MV-4-11 (cell line): ENCODE measurements at places on chromosomes 7 and 10.
A peak's percentile ranks its signal among the peaks of the same experiment; 100 is the strongest.

DNA sequence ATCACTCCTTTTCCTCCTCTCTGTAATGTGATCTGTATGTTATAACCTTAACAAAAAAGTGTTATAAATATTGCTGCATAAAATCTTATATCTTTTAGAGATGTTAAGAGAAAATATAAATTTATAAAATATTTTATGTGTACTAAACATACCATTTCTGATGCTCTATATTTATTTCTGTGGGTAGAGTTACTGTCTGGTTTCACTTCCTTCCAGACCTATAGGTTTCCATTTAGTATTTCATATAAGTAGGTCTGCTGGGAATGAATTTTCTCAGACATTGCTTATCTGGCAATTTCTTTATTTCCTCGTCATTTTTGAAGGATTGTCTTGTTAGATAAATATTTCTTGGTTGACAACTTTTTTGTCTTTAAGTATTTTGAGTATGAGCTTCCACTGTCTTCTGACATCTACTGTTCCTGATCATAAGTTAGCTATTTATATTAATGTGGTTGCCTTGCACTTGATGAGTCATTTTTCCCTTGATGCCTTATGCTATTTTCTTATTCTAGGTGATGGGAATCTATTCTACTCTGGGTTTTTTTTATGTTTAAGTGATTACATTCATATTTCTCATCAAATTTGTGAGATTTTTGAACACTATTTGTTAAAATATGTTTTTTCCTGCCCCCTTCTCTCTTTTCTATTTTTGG, 11.2 kb upstream of the THSD7A start:
- DNase-seq, result peak; percentile 69

- DNase-seq, result no peak
Measured at GRCh38 chr7:138907201-138907847, 73.9 kb downstream of the KIAA1549 start.

DNA sequence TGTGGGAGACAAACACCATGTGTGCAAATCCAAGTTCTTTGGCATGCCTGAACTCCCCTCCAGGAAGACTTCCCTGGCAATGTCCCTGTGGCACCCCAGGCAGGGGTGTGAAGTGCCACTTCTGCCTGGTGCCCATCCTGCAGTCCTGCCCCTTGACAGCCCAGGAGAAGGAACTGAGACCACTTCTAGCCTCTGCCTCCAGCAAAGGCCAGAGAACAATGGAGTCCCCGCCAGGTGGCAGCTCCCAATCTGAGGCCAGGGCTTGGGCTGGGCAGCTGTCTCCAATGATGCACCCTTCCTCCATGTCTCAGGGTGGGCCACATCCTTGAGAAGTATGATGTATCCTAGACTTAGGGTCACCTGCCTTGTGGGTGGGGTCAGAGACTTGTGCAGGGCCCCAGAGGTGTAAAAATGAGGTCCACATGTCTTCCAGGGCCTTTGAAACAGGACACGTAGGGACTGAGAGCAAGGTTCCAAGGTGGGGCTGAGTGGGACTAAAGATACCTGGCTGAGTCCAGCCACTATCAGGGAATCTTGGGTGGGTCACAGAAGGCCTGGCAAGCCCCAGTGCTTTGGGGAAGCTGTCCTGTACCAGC, 5.5 kb downstream of the FXYD4 start:
- no peak for DNase-seq

- DNase-seq, result no peak
Measured at GRCh38 chr7:117190746-117191435, 132.0 kb downstream of the WNT2 start.

DNA sequence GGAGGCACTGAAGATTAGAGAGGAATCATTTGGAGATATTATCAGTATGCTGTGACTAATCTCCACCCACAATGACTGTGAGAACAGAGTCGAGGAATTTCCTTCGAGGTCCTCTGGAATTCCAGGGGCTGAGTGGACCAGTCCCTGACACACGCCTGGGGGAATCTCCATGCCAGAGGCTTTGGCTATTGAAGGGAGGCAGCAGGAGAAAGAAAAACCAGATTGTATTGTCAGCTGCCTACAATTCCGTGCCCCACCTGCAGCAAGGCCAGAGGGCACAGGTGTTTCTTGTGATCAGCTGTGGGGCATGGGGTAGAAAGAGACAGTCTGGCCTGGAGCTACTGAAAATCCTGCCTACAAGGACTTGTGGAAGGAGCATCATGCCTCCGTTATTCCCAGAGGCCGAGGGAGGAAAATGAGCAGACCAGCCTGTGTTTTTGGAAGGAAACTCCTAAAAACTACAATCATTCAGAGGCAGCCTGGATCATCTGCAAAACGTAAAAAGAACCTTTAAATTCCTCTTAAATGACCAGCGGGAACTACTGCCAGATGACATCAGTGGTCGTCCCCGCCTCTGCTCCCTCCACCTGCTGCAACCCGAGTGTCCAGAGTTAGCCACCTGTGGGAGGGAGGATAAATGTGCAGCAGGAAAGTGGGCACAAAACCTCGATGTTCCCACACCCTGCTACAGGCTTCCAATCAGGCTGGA, 25.4 kb upstream of the ANK3 start:
- DNase-seq, result no peak

- no peak for DNase-seq
Measured at GRCh38 chr7:38296059-38296857, 22.8 kb upstream of the TARP start.

- no peak for DNase-seq
Measured at GRCh38 chr7:24227068-24227467, 56.9 kb upstream of the NPY start.

DNA sequence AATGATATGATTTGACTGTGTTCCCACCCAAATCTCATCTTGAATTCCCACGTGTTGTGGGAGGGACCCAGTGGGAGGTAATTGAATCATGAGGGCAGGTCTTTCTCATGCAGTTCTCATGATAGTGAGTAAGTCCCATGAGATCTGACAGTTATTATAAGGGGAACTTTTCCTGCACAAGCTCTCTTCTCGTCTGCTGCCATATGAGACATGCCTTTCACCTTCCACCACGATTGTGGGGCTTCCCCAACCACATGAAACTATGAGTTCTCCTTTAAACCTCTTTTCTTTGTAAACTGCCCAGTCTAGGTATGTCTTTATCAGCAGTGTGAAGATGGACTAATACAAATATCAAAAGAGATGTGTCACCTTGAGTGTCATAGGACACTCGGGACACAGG, 502.7 kb upstream of the PODXL start:
- DNase-seq, result no peak

- DNase-seq, result peak; percentile 19
Measured at GRCh38 chr10:86306628-86307278, 59.8 kb downstream of the GRID1 start.

- DNase-seq, result no peak
Measured at GRCh38 chr7:139798221-139798620, 20.4 kb upstream of the HIPK2 start.

GRCh38 chr10:17616403-17617030, 657 bp downstream of the HACD1 start:
- DNase-seq, result peak; percentile 30

- no peak for DNase-seq
Measured at GRCh38 chr7:68476966-68477365, 1121.3 kb upstream of the AUTS2 start.

DNA sequence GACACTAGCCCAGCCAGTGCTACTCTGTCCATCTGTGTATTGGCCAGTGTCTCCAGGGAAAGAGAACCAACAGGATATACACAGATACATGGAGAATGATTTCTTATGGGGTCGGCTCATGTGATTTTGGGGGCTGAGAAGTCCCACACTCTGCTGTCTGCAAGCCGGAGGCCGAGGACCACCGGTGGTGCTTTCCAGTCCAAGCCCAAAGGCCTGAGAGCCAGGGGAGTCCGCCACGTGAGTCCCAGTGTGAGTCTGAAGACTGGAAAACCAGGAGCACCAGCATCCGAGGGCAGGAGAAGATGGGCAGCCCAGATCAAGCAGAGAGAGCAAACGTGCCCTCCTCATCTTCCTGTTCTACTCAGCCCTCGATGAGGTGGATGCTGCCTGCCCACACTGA, 71.5 kb downstream of the C10orf143 start:
- no peak for DNase-seq

- DNase-seq, result no peak
Measured at GRCh38 chr10:124003481-124003870, 89.9 kb downstream of the CHST15 start.

- DNase-seq, result no peak
Measured at GRCh38 chr10:122591736-122592135, 31.2 kb downstream of the DMBT1 start.

- peak; percentile 98 for DNase-seq
Measured at GRCh38 chr10:88851706-88852105, at the start of gene ANKRD22. Gene ANKRD22, minus strand, starts transcription at chr10:88851844. Its CDS starts 237 bp downstream, at chr10:88851607.

- DNase-seq, result no peak
Measured at GRCh38 chr10:103677486-103678177, 177.7 kb downstream of the SH3PXD2A start.

GRCh38 chr10:47059606-47060311, 148.5 kb downstream of the PTPN20 start:
- no peak for DNase-seq

DNA sequence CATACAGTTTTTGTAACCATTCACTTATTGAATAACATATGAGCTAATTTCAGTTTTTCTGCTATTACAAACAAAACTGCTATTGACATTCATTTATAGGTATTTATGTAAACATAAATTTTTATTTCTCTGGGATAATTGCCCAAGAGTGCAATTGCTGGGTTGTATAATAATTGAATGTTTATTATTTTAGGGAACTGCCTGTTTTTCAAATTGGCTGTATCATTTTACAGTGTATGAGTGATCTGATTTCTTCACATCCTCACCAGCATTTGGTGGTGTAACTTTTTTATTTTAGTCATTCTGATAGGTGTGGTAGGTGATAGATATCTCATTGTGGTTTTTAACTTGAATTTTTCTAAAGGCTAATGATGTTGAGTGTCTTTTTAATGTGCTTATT, 26.4 kb downstream of the KIF11 start:
- DNase-seq, result no peak

- no peak for DNase-seq
Measured at GRCh38 chr10:6621536-6621935, 41.5 kb upstream of the PRKCQ start.

DNA sequence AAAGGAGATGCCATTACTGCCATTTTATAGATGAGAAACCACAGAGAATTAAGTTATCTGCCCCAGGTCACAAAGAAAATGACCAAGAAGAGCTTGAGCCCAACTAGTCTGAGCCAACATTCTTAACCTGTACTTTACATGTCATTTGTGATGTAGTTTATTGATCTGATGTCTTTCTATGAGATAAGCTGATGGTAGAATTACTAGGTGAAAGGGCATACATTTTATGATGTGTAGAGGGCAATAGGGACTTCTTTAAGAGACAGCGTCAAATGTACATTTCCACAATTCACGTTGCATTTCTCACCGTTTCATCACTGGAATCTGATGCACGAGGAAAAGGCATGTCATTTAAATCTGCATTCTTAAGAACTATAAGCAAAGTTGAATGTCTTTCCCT, 11.3 kb downstream of the ACSL5 start:
- DNase-seq, result no peak

DNA sequence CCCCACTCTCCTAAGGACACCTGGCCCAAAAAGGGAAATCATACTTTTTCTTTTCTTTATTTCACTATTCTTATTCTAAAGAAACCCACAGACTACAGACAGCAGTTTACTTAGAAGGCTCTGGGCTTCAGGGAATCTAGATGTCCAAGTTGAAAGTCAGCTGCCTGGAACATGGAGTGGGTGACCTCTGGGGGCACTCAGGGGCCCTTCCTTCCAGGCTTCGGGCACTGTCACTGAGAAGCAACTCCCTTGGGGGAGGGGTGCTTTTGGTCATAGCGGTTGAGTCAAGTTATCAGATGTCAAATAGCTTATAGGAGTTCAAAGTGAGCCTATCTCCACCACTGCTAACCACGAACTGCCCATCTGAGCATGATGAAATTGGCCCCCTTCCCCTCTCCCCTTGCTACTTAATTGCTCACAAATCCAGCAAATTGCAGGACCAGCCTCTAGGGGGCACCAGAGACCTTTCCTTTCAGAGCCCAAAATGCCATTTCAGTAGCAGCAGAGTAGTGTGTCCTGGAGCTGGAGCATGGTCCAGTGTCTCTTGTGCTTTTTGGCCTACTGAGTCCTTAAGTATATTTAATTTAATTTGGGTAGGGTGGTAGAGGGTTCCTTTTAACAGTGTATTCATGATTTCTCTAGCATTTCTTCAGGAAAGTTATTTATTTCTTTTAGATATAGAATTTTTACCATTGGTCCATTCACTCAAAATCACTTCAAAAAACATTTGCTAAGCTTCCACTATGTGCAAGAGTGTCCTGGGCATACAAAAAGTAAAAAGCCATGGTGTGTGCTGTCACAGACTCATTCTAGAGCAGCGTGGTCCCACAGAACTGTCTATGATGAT, 463.8 kb downstream of the KCNMA1 start:
- DNase-seq, result peak; percentile 72

DNA sequence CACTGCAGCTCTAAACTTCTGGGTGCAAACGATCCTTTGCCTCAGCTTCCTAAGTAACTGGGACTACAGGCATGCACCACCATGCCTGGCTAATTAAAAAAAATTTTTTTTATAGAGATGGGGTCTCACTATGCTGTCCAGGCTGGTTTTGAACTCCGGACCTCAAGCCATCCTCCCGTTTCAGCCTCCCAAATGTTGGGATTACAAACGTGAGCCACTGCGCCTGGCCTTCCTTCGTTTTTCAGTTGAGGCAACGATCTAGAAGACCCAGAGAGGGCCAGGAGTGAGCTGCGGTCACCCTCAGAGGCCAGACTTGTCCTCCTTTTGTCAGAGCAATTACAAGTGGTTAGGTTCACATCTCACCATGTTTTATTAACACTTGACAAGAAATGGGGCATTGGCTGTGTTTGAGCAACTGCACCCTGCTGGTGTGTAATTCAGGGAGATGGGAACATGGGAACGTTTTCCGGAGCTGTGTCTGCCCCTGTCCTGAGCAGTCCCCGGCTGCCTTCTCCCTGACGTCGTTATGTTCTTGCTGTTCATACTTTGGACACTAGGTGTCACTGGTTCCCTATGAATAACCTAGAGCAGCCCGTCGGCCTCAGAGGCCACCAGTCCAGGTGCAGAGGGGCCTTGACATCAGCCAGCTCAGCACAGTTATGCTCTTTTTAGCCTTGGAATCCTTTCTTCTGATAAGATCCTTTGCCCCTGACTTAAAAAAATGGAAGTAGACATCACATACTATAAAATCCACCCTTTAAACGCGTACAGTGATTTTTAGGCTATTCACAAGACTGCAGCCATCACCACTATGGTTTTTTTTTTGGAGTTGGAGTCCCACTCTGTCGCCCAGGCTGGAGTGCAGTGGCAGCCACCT, 375.0 kb downstream of the TYW1 start:
- DNase-seq, result peak; percentile 49

GRCh38 chr10:34979938-34980337, 110.2 kb downstream of the CUL2 start:
- no peak for DNase-seq

GRCh38 chr7:30281263-30281662, 3.1 kb upstream of the ZNRF2 start:
- no peak for DNase-seq

DNA sequence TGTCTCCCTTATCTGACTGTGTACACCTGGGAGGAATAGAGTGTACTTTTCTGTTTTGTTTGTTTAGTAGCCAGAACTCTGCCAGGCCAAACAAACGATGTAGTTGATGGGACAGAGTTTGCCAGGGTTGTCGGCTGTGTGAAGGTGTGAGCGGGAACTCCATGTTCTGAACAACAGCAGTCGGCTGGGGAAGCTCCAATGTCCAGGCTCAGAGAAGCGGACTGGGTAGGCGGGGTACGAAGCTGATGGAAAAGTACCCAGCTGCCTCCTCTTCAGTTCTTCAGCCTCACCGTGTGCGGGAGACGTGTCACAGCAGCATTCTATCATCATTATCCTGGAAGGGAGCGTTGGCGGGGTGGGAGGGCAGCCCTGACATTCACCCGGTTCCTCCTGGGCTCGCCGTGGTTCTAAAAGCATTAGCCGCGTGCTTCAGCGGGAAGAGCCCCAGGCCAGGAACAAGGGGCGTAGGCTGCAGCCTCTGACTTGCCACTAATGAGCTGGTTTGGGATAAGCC, 52.9 kb downstream of the PFKFB3 start:
- DNase-seq, result no peak
